Activated gamma-delta T cell treated with anti-CD3 and anti-CD28 coated beads, Interleukin-2, amount 50 U/mL, for 16 hours (primary cell): ENCODE measurements at places on chromosomes 6 and 20.

- DNase-seq, result no peak
Observed at GRCh38 chr6:43915986-43916923, 146.2 kb downstream of the VEGFA start.

DNA sequence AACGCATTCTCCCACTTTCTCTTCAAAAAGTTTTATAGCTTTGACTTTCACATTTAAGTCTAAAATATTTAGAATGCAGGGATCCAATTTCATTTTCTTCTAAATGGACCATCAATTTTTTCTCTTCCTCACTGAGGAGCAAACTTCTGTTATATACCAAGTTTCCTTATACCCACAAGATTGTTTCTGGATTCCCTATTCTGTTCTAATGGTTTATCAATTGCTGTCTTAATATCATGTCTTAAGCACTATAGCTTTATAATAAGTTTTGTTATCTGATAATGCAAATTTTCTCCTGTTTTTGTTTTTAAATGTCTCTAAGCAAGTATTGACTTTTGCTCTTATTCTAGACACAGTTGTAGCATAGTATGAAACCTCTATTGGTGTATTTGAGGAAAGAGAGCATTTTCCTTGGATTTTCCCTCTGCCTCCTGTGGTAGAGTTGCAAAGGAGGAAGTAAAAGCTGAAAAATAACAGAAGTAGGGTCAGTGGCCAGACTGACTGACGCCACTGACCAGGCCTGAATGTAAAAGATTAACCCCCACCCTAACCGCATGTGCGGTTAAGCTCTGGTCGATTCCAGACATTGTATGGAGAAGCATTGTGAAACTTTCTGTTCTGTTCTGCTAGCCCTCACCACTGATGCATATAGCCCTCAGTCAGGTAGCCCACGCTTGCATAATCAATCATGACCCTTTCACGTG is 40.3 kb downstream of the GPX5 start:
- no peak for DNase-seq

GRCh38 chr6:17354700-17355403 is 38.5 kb upstream of the CAP2 start:
- DNase-seq, result no peak

- DNase-seq, result no peak
Observed at GRCh38 chr20:22456109-22456508, 128.3 kb downstream of the FOXA2 start.

GRCh38 chr6:85469276-85470022 is 19.6 kb downstream of the NT5E start:
- no peak for DNase-seq

DNA sequence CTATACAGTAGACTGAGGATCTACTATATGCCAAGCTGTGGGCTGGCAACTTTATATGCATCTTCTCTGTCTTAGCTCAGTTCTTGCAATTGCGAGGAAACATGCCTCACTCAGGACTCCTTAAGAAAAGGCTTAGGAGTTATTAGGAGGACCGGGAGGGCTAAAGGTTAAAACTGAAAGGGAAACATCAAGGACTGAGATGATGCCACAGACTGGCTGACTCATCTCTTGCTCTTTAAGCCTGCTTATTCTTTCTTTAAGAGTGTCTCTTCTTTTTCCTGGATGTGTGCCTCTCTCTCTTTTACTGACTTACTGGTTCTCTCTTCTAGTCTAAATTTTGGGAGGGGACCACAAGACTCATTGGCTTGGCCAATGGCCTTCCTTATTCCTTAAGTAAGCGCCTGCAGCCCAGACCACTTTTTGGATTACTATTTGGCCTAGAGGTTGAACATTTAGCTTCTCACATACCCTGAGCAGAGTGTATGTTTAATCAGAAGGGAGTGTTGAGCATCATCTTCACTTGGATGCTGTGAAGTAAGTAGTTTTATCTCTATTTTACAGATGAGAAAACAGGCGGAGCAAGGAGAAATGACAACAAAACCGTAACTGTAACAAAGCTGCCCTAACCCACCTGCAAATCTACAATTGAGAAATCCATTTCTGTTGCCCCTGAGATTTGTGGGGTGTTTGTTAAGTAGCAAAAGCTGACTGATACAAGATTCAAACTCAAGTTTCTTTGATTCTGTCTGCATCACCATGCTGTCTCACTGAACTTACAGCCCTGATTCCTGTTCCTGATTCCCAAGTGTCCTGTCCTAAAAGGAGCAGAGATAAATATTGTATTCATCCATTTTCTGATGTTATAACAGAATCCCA is 7.2 kb upstream of the SDC4 start:
- no peak for DNase-seq

GRCh38 chr6:109768485-109768884 is 77.4 kb downstream of the FIG4 start:
- no peak for DNase-seq

GRCh38 chr6:150145830-150146229 is 3.0 kb downstream of the PPP1R14C start:
- DNase-seq, result no peak
